ENCODE measurements at places on chromosomes 6 and 20. TPM values are rescaled to one million over a fixed set of nuclear protein-coding genes. Genes with fewer than 3 reads are reported as not detected.

Gene HIVEP2
- polyA plus RNA-seq, result 1.8 TPM

Gene CLVS2
- polyA plus RNA-seq, result 0.01 TPM

Gene LY86
- not detected for polyA plus RNA-seq

Gene PSORS1C2
- not detected for polyA plus RNA-seq

Gene SCAND1
- polyA plus RNA-seq, result 59.2 TPM

Gene MTFR2
- polyA plus RNA-seq, result 11.8 TPM

Gene TNNC2
- polyA plus RNA-seq, result 0.22 TPM

Gene WFDC5
- polyA plus RNA-seq, result not detected

Gene TRIM38
- 1.7 TPM for polyA plus RNA-seq

Gene OR2H1
- polyA plus RNA-seq, result not detected

Gene CD93
- polyA plus RNA-seq, result not detected

Gene CD109
- polyA plus RNA-seq, result 18.3 TPM
